ENCODE measurements at places on chromosomes 1 and 21.

DNA sequence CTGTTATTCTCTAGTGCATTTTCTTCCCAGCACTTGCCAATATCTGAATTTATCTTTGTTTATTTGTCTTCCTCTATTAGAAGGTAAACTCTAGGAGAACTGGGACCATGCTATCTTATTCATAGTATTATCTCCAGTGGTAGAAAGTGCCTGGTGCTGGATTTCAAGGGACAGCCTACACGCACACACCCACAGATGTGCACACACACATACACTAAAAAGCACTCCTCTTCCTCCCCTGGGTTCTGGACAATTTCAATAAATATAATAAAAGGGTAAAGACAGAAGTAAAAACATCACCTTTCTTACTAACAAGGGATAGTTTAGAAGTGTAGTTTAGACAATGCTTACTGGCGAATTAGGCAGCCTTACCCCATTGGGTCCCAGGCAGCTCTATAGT, 28.5 kb upstream of the USP24 start:
- DNase-seq, result no peak

DNA sequence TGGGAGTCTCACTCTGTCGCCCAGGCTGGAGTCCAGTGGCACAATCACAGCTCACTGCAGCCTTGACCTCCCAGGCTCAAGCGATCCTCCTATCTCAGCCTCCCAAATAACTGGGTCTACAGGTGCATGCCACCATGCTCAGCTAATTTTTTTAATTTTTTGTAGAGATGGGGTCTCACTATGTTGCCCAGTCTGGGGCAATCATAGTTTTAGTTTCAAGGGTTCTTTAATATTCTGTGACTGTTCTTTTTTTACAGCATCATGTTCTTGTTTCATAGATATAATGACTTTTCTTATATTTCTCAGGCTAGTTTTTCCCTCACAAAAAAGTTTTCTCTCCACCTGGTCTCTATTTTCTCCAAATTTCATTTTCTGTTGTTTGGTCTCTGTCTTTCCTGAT, 25.4 kb upstream of the SMYD2 start:
- no peak for DNase-seq

GRCh38 chr1:56644919-56645676, at the start of gene PRKAA2:
Gene PRKAA2, plus strand, starts transcription at chr1:56645314. Its CDS starts 74 bp downstream, at chr1:56645388.
- peak; percentile 79 for DNase-seq

GRCh38 chr1:118928739-118929554, 59.2 kb downstream of the TBX15 start:
- no peak for DNase-seq

DNA sequence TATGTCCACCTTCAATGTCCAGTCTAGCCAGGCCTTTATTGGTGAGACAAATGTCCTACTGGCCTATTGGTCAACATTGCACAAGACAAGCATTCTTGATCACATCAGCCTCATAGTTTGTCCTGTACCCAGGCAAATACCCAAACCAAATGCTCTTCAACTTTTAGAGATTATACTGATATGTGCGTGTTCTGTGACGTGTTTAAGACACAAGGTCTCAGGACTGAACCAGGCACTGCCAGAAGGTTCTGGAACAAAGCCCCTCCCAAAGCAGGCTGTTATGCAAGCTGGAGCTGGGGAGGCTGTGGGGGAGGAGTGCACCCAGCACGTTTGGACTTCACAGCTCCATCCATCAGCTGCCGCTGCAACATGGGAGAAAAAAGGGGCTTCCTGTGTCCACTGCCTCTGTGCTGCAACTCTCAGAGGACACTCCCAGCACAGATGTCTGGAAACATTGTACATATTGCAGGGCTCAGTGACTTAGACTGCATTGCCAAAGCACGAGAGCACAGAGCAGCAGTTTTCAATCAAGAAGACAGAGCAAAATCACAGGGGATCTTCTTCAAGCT, 45.9 kb downstream of the NID1 start:
- DNase-seq, result no peak

- DNase-seq, result no peak
Observed at GRCh38 chr1:48771561-48771960, 5.1 kb downstream of the BEND5 start.

DNA sequence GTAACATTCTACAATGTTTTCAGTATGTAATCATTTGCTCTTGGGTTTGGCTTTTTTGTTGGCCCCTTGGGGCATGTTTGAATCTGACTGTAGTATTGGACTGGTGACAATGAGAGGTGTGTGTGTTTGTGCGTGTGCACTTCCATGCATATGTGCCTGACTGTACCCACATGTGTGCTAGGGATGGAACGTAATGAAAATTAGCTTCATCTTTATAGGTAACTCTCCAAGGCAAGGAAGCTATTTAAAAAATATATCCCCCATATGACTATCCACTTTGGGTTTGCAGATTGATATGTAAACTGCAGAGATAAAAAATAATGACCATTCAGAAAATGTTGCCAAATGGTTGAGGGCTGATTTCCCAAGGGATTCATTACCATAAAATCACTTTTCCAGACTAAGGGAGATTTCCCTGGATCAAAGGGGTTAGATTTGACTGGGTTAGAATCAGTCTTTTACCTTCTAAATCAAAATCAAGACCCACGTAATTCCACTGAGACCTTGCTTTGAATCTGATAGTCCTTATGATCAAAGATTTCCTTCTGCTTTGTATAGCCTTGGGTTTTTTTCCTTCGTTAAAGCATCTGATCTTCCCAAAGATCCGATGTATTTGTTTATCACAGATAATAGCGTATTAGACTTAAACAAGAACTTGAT, 189.7 kb downstream of the CENPF start:
- DNase-seq, result no peak
